Activated CD8-positive, alpha-beta memory T cell treated with anti-CD3 and anti-CD28 coated beads, Interleukin-2, amount 10 ng/mL, durations not matched to agents 7 days and 5 days (primary cell): ENCODE measurements at places on chromosomes 1 and 21. TPM values are rescaled to one million over a fixed set of nuclear protein-coding genes. Genes with fewer than 3 reads are reported as not detected.

Gene PATJ
- total RNA-seq = 6.8 TPM

DNA sequence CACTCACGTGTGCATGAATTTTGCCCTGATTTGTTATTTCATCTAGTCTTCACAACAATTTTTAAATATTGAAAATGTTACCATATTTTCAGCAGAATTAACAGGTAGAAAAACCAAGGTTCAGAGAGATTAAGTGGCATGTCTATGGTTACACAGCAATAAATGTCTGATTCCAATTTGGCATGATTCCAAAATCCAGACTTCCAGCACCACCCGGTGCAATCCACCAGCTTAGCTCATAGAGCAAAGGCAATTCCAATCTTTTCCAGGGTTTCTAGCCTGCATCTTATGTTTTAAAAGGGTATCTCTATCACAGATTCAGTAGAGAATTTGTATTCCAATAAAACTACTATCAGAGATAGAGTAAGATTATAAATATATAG is 161.8 kb downstream of the TPR start:
- H3K27me3 ChIP-seq = peaks cover 3% of the 10 kb centered on the region
- no peak overlapping the region for H3K4me3 ChIP-seq
- no peaks in the 10 kb centered on the region for H3K4me1 ChIP-seq

Gene TSTD1
- total RNA-seq = 62.8 TPM

DNA sequence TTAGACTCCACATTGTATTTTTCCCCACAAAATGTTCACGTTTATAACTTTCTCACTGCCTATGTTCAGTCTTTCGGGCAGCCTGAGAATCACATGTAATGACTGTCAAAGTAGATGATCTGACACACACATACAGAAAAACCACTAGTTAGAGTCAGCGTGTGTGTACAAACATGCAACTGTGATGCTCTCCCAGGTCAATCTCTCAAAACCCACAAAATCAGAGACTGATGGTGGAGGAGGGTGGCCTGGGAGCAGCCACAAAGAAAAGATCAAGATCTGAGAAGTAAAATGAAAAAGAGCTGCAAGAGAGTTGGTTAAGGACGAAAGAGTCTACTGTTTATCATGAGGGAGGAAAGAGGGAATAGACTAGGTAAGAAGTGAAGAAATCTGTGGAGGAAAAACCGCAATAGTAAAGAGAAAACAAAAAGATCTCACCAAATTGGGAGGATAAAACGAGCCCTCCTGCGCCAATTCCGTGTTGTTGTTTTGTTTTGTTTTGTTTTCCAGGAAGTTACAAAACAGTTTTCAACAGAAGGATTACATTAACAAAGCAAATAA is 2.3 kb downstream of the EGLN1 start:
- H3K27me3 ChIP-seq = peaks cover 9% of the 10 kb centered on the region
- H3K4me3 ChIP-seq = peak overlapping the region; percentile 88
- H3K4me1 ChIP-seq = peaks cover 48% of the 10 kb centered on the region
- DNase-seq = no peak
- H3K36me3 ChIP-seq = peaks cover 34% of the 10 kb centered on the region

Gene FMO1
- total RNA-seq = not detected
